ENCODE measurements at places on chromosomes 7 and 10. TPM values are rescaled to one million over a fixed set of nuclear protein-coding genes. Genes with fewer than 3 reads are reported as not detected.

GDF10 gene
- not detected for total RNA-seq

STAG3 gene
- 1.6 TPM for total RNA-seq

VWA2 gene
- total RNA-seq = under 0.01 TPM

SPDYE2 gene
- not detected for total RNA-seq

CPN1 gene
- not detected for total RNA-seq

LRRC4 gene
- total RNA-seq = under 0.01 TPM

FXYD4 gene
- not detected for total RNA-seq

IL6 gene
- total RNA-seq = 1.1 TPM

HPSE2 gene
- total RNA-seq = under 0.01 TPM

PGAM2 gene
- total RNA-seq = 0.37 TPM

PCLO gene
- not detected for total RNA-seq

LRRD1 gene
- total RNA-seq = 0.20 TPM

H2BK1 gene
- not detected for total RNA-seq

VAX1 gene
- not detected for total RNA-seq

DNAJC30 gene
- total RNA-seq = 2.2 TPM

KIF11 gene
- total RNA-seq = 21.7 TPM

ARHGEF5 gene
- 2.0 TPM for total RNA-seq

PTPRE gene
- 1.2 TPM for total RNA-seq

ST8SIA6 gene
- not detected for total RNA-seq

LBX1 gene
- total RNA-seq = not detected

NUTM2A gene
- total RNA-seq = 0.20 TPM

All from subcutaneous preadipocyte (primary cell).